ENCODE measurements at places on chromosomes 3 and 15. TPM values are rescaled to one million over a fixed set of nuclear protein-coding genes. Genes with fewer than 3 reads are reported as not detected.

- DNase-seq, result no peak
Measured at GRCh38 chr3:1692428-1692827, 406.2 kb upstream of the CNTN4 start.

GRCh38 chr3:24341668-24342067 lies 153.0 kb downstream of the THRB start:
- DNase-seq, result no peak

Gene VEPH1
- 0.81 TPM for total RNA-seq

- no peak for DNase-seq
Measured at GRCh38 chr3:105523501-105523900, 156.8 kb downstream of the ALCAM start.

- DNase-seq, result peak; percentile 33
Measured at GRCh38 chr3:129310111-129311011, 31.7 kb downstream of the HMCES start.

Gene SLC28A2
- total RNA-seq, result not detected

Gene UBA7
- total RNA-seq, result 45.2 TPM

Gene NTRK3
- total RNA-seq, result 79.9 TPM

Gene SLC9C1
- total RNA-seq, result 0.81 TPM

DNA sequence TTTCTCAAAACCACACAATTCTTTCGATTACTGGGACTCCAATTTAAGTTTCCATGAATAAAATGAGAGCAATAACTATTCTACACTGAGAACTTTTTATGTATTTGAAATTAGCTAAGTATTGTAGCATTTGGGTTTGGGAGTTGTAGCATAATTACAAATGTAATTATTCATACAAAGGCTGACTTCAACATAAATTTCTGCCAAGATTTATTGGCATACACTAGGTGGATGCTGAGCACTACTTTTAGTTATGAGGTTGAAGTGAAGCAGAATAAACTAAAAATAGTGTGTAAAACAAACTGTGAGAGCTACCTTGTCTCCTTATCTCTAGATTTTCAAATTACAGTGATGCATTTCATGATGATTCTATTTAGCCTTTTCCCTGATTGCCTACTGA lies 516.1 kb downstream of the ZNF385D start:
- DNase-seq, result no peak

DNA sequence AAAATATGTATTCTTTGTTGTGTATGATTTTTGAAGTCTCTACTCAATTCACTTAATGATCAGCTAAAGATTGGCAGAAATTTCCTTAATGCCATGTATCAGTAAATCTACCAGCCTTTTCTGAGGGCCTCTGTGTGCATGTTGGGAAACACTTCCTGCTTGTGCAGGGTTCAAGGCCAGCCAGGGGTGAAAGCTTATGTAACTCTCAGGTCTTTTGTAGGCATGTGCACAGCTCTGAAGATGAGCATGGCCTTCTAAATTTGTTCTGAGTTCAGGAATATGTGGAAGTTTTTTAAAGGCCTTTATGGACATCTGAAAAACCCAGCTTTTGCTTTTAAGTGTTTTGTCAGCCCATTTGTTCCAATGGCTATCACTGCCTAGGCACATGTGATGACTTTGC lies 82.7 kb downstream of the ROBO1 start:
- DNase-seq, result no peak

Gene GOLGA8G
- total RNA-seq, result not detected

Gene CIP2A
- total RNA-seq, result 4.5 TPM

Gene COL6A5
- not detected for total RNA-seq

- DNase-seq, result no peak
Measured at GRCh38 chr3:72907131-72907711, 19.4 kb downstream of the GXYLT2 start.

GRCh38 chr3:178277605-178278004 lies 258.6 kb upstream of the KCNMB2 start:
- DNase-seq, result no peak

Gene SCN11A
- total RNA-seq, result 0.93 TPM

DNA sequence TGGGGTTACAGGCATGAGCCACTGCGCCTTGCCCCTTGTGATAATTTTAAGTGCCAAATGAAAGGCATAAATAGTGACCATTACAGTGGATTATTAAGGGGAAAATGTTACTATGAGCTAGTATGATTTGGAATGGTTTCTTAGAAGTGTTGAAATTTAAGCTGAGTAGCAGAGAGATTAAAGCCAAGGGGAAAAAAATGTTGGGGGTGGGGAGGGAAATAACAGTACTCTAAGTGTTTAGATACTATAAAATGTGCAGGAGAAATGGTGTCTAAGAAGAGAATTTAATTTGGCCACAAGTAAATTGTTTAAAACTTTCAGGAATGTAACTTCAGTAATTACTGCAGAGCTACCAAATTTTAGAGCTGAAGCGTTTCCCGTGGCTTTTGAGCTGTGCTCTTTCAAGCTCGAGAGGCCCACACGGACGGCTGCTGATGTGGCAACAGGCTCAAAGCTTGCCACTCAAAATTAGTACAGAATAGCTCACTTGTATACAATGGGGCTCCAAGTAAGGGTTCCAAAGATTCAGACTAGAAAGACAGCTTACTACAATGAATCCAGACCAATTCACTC lies 23.9 kb upstream of the SLC12A8 start:
- no peak for DNase-seq

DNA sequence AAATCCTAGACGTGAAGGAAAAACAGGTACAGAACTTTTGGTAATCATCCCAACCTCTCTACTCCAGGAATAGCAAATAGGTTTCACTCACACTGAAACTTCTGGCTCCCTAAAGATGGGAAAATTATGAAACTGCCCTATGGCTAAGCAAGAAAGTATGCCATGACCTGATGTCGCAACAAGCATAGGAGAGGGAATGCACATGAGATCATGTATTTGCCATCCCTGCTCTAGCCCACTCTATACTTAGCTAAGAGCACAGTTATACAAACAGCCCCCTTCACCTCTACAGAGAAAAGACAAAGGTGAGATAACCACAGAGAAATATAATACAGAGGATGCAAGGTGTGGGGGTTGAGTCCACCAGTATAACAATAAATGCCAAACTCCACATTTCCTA lies 102.7 kb downstream of the TBC1D5 start:
- no peak for DNase-seq

- peak; percentile 73 for DNase-seq
Measured at GRCh38 chr15:56537881-56538280, 72.9 kb upstream of the MNS1 start.

DNA sequence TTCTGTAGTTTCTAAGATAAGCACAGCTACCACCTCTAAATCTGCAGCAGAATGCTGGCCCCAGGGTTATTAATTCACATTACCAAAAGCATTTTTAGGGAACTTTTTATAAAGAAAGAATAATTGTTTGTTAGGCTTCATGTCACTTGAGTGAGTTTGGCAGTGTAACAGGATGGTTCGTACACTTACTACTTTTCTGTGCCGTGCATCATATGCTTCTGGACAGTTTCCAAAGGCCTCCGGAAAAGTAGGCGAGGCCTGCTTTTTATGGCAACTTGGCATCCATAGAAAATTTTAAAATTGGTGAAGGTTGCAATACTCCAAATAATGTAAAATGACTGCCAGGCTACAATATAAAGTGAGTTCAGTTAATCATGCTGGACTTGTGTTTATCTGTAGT lies 30.0 kb downstream of the NIPA2 start:
- DNase-seq, result no peak

- no peak for DNase-seq
Measured at GRCh38 chr3:117263745-117264144, 554.2 kb downstream of the TUSC7 start.

DNA sequence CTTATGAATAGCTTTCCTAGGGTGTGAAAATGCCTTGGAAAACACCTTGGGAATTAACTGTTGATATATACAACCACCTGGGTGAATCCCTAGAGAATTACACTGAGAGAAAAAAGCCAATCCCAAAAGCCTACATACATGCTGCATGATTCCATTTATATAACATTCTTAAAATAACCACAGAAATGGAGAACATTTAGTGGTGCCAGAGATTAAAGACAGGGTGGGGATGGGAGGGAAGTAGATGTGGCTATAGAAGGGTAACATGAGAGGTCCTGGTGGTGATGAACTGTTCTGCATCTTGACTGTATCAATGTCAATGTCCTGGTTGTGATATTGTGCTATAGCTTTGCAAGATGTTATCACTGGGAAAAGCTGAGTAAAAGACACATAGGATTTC lies 291.0 kb downstream of the CLSTN2 start:
- no peak for DNase-seq

Gene CACNA1D
- total RNA-seq, result 0.78 TPM

Gene FEZF2
- not detected for total RNA-seq

DNA sequence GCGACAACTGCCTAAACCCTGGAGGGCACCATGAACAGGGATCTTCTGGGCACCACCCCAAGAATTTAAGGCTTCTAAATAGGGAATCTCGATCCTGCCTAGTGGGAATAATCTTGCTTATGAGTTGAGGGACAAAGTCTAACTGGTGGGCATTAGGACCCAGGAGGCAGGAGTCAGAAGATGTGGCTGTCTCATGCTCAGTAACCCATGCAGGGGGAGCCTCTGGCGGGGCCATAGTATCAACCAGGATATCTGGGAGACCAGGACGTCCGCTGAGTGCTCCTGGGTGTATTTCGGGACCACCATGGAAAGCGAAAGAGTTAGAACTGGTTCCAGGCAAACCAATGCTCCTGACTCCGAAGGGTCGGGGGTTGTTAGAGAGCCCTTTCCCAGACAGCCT lies 356.1 kb downstream of the OTOL1 start:
- peak; percentile 46 for DNase-seq

Gene CTXND1
- 0.21 TPM for total RNA-seq

DNA sequence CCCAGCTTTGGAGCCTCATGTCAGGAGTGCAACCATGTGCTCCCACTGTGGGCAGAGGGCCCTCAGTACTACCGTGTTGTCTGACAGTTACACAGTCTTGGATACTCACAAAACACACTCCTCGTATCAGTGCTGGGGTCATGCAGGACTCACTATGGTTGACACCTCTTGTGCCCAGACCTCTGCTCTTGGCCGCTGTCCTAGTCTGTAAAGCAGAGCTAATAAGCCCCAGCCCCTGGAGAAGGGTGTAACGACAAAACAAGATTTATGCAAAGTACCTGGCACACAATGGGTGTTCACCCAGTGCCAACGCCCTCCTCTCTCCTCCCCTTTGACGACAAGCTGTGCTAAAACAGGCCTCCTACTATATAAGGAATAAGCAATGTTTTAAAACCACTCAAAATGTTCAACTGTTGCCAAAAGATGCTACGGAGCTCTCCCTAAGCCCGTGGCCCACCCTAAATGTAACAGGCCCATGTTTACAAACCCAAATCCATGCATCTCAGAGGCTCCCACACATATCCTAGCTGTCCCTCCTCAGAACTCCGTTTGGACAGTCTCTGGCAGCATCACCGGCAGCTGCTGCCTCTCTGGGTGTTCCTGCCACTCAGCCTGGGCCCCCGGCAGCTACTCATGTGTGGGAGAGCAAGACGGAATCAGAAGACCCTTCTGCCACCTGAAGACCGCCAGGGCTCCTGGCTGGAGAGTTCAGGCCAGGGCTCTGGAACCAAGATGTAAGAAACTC lies 65.8 kb downstream of the MRPL46 start:
- DNase-seq, result no peak

DNA sequence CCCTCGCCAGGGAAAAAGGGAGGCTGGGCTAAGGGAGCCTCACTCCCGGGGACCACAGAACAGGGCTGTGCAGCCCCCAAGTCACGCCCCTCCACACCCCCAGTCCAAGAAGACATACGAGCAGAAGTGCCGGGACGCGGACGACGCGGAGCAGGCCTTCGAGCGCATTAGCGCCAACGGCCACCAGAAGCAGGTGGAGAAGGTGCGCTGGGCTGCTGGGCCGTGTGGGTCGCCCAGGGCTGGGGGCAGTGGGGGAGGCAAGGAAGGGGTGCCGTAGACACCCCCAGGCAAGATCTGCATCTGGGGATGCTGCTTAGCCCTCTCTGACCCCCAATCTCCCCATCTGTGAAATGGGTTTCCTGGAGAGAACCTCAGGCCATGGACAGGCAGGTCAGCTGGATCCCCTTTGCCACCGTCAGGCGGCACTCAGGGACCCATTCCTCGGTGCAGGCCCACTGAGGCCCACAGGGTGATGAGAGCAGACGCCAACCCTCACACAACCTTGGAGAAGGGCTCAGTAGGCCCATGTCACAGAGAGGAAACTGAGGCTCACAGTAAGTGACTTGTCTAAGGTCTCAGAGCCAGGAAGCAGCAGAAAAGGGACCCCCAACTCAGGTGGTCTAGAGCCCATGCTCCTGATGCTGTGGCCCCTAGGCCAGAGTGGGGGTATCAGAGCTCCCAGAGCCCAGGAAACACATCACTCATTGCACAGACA lies 33.7 kb downstream of the PSTPIP1 start:
- peak; percentile 59 for DNase-seq

GRCh38 chr3:71103430-71103921 lies 480.1 kb downstream of the FOXP1 start:
- DNase-seq, result peak; percentile 68

Gene FILIP1L
- 332 TPM for total RNA-seq

- no peak for DNase-seq
Measured at GRCh38 chr3:9808345-9809037, 1.6 kb upstream of the TTLL3 start.

DNA sequence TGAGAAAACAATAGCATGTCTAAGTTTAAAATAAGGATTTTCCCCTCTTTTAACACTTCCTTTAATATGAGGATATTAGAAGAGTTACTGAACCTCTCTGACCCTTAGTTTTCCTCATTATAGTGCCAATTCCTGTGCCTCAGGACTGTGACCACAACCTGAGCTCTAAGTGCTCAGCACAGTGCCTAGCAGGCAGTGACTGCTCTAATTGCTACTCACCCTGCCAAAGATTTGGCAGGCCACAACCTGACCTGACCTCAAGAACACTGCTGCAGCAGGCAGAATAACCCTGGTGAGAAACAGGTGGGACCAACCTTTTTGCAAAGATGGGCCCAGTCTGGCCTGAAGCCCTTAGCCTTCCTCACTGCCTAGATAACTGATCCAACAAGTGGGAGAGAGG lies 35.7 kb downstream of the NBEAL2 start:
- no peak for DNase-seq

Gene CCR3
- total RNA-seq, result not detected

DNA sequence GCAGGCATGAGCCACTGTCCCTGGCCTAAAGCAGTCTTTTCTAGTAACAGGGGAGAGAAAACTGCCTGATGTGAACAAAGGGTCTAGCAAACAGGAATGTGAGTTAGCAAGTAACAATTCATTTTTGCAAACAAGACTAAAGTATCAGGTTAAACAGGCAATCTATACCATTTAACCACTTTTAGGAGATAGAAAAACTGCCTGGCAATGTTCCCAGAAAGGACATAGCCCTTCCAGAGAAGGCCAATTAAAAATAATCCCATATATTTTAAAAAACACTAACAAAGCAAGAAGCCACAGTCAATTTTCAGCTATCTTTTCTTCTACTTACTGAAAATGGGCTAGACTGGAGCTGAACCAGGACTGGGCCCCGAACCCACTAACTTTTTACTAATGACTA lies 6.3 kb downstream of the RBSN start:
- DNase-seq, result no peak

Gene CP
- total RNA-seq, result 36.2 TPM

Data from aorta (tissue), 5 donors.